ENCODE measurements at places on chromosomes 2 and 18.

- DNase-seq = no peak
- no peaks in the 10 kb centered on the region for H3K4me1 ChIP-seq
- no peaks in the 10 kb centered on the region for H3K27me3 ChIP-seq
- H3K36me3 ChIP-seq = peaks cover 17% of the 10 kb centered on the region
- H3K27ac ChIP-seq = no peak overlapping the region
These were observed 86.7 kb downstream of the SPATS2L start for GRCh38 chr2:200393191-200393590.

DNA sequence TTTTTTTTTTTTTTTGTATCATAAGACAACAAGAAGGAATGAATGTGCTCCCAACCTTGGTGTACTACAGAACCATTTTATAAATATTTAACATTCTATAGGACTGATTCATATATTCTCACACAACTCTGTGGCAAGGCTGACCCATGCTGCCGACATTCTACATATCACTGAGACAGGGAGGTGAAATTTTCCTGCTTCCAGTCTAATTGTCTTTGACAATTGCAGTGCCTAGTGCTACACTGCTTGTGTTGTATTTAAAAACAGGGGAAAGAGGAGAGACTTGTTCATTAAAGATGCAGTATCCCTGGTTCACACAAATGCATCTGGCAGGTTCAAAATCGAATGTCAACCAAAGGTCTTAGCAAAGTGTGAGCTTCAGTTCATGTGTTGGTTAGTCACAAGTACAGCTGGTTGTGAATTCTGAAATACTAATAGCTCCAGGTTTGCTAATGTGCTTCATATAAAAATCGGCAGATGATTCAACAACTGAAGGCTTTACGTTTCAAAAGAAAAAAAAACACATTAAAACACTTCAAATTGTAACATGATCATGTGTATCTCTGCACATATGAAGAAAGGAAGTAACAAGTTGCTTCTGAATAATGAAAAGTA lies 130.8 kb downstream of the FIGN start:
- no peaks in the 10 kb centered on the region for H3K27me3 ChIP-seq
- no peak overlapping the region for H3K27ac ChIP-seq
- no peak overlapping the region for H3K4me3 ChIP-seq
- DNase-seq = no peak
- H3K4me1 ChIP-seq = no peaks in the 10 kb centered on the region
- no peaks in the 10 kb centered on the region for H3K36me3 ChIP-seq

GRCh38 chr2:42922790-42923579 lies 130.6 kb upstream of the HAAO start:
- H3K4me1 ChIP-seq = peaks cover 15% of the 10 kb centered on the region
- H3K4me3 ChIP-seq = no peak overlapping the region
- H3K27me3 ChIP-seq = no peaks in the 10 kb centered on the region
- H3K27ac ChIP-seq = no peak overlapping the region

GRCh38 chr2:167157523-167157922 lies 269.2 kb downstream of the XIRP2 start:
- H3K27me3 ChIP-seq = no peaks in the 10 kb centered on the region
- no peak overlapping the region for H3K27ac ChIP-seq
- no peak for DNase-seq
- no peaks in the 10 kb centered on the region for H3K4me1 ChIP-seq
- H3K4me3 ChIP-seq = no peak overlapping the region
- no peaks in the 10 kb centered on the region for H3K36me3 ChIP-seq

- no peaks in the 10 kb centered on the region for H3K27me3 ChIP-seq
- DNase-seq = no peak
- H3K27ac ChIP-seq = no peak overlapping the region
- H3K4me1 ChIP-seq = no peaks in the 10 kb centered on the region
These were observed 1225.3 kb downstream of the SUCLG1 start for GRCh38 chr2:83233781-83234180.

GRCh38 chr2:74450570-74451190 lies 4.2 kb upstream of the INO80B start:
- H3K36me3 ChIP-seq = no peaks in the 10 kb centered on the region
- DNase-seq = no peak

- H3K27me3 ChIP-seq = no peaks in the 10 kb centered on the region
- H3K36me3 ChIP-seq = no peaks in the 10 kb centered on the region
- H3K4me1 ChIP-seq = 0 out of 2 replicates have a peak, but pooled peaks cover 1% of the 10 kb centered on the region
- H3K4me3 ChIP-seq = no peak overlapping the region
- H3K27ac ChIP-seq = no peak overlapping the region
- no peak for DNase-seq
These were observed 9.9 kb upstream of the INO80C start for GRCh38 chr18:35507623-35508022.

DNA sequence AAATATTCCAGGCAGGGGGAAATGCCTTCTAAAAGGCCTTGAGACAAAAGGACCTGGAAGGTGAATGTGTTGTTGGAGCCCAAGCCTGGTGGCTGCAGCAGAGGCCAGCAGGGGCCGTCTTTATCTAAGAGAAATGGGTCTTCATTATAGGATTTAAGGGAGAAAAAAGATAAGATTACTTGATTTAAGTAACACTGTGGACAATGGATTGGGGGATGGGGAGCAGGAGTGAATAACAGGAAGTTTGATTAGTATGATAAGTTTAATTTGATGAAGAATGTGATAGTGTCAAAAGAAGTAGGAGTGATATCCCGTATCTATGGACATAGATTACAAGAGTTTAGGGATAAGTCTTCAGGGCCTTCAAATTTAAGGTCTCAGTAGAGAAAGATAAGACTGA lies 64.2 kb downstream of the WDR75 start:
- H3K4me3 ChIP-seq = no peak overlapping the region
- H3K27ac ChIP-seq = no peak overlapping the region
- DNase-seq = no peak
- no peaks in the 10 kb centered on the region for H3K27me3 ChIP-seq

- no peaks in the 10 kb centered on the region for H3K27me3 ChIP-seq
- no peaks in the 10 kb centered on the region for H3K4me1 ChIP-seq
- no peak for DNase-seq
These were observed 73.7 kb downstream of the PDK1 start for GRCh38 chr2:172629586-172629985.

DNA sequence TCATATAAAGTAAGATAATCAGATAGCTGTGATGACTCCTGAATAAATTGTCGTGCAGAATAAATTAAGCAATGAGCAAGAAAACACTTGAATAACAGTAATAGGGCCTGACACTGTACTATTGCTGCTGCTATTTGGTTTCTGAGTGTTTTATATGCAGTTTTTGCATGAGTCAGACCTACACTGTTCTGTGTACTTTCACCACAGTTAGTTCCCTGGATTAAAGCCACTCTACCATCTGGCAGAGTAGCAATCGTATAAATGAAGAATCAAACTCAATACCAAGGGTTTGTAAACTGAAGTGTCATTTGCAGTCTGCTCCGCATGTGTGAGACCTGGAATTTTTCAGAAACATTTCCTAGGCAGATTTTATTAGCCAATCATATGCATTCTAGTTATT lies 398.6 kb upstream of the CDH7 start:
- no peak overlapping the region for H3K27ac ChIP-seq
- H3K4me3 ChIP-seq = no peak overlapping the region
- DNase-seq = no peak
- no peaks in the 10 kb centered on the region for H3K27me3 ChIP-seq
- no peaks in the 10 kb centered on the region for H3K36me3 ChIP-seq

DNA sequence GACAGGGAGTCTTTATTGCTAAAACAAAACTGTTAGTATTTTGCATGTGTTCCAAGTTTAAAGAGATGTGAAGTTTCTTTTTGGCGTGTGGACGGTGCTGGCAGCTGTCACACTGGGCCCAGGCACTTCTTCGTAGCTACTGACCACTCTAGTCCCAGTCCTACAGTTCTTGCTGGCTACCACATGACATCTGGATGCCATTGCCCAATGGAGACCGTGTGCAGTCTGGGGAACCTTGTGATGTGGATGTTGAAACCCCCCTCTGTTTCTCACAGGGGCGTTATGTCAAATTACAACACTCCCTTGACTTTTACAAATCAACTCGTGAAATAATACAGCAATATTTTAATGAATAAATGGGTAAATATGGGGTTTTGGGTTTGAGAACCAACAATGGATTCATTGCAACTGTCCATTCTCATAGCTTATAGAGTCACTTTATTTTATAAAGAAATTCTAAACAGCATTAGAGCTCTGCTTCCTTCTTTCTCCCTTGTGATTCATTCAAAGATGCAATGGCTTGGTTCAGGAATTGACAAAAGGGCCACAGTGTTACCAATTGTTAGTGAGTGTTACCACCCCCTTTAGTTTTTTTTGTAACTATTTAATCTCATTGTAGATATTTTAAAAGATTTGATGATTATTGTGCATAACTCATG lies 1.2 kb downstream of the GPD2 start:
- no peaks in the 10 kb centered on the region for H3K36me3 ChIP-seq
- no peak for DNase-seq
- H3K27ac ChIP-seq = no peak overlapping the region
- H3K27me3 ChIP-seq = no peaks in the 10 kb centered on the region

DNA sequence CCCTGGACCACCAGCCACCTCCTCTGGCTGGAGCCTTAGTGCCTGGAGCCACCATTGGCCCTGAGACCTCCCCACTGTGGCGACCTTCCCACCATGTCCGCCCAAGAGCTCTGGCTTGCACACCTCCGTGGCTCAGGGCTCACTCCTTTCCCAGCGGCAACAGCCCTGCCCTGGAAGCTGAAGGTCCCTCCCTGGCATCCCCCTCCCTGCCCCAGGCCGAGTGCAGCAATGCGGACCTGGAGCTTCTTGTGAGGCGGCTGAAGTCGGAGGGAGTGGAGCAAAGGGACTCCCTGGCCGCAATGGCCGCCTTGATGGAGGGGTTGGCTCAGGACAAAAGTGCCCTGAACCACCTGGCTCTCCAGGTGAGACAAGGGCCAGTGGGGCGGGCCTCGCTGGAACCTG lies 28.6 kb downstream of the CROCC2 start:
- H3K4me1 ChIP-seq = no peaks in the 10 kb centered on the region
- no peaks in the 10 kb centered on the region for H3K27me3 ChIP-seq
- H3K27ac ChIP-seq = no peak overlapping the region

DNA sequence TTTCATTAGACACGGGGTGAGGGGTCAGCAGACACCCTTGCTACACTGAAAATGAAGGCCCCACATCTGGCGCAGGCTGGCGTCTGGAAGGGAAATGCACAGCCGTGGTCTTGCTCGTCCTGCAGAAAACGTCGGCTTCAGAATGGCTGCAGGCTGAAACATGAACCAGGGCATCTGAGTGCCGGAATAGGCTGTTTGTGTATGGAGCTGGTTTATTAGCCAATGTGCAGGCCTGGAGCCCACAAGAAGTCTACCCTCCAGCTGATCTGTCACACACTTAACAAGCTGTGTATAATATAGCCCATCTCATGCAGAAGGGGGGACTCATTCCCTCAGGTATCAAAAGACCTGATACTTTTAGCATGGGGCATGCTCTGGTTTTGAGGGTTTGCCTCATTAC lies 153.4 kb upstream of the SOX11 start:
- no peak for DNase-seq
- H3K4me1 ChIP-seq = 0 out of 2 replicates have a peak, but pooled peaks cover 3% of the 10 kb centered on the region
- no peak overlapping the region for H3K4me3 ChIP-seq
- no peaks in the 10 kb centered on the region for H3K36me3 ChIP-seq
- no peaks in the 10 kb centered on the region for H3K27me3 ChIP-seq

DNA sequence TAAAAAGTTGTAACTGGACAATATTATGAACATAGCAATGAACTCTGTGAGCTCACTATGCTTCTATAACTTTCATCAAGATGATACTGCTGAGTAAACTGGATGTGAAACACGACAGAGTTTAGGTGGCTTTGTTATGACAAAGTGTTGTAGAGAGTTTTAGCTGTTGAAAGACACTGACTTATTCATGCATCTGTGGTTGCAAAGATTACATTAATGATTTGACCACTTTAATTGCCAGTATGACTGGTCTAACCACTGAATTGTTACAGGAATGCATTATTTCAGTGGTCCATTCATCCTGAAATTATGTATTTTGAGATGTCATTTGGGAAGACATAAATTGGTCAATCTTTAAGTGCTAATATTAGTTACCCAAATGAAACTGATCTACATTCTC lies 117.9 kb downstream of the SPHKAP start:
- no peak overlapping the region for H3K27ac ChIP-seq
- no peaks in the 10 kb centered on the region for H3K4me1 ChIP-seq

DNA sequence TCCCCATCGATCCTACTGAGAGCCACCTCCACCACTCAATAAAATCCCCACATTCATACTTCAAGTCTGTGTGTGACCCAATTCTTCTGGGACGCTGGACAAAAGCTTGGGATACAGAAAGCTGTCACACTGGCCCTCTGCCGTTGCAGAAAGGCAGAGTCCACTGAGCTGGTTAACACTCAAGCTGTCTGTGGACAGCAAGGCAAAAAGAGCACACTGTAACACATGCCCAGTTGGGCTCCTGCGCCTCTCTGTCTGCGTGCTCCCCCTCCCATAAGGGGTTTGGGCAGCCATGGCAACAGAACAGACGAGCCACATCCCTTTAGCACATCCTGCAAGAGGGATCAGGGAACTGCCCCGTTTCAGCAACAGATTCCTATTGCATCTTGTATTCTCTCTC lies 106.9 kb upstream of the RGPD4 start:
- H3K27ac ChIP-seq = no peak overlapping the region
- no peaks in the 10 kb centered on the region for H3K4me1 ChIP-seq
- H3K4me3 ChIP-seq = no peak overlapping the region
- DNase-seq = no peak
- H3K36me3 ChIP-seq = no peaks in the 10 kb centered on the region

- H3K27ac ChIP-seq = no peak overlapping the region
- no peaks in the 10 kb centered on the region for H3K4me1 ChIP-seq
- DNase-seq = no peak
- H3K4me3 ChIP-seq = no peak overlapping the region
These were observed 36.9 kb upstream of the NT5C1B start for GRCh38 chr2:18626256-18626668.

DNA sequence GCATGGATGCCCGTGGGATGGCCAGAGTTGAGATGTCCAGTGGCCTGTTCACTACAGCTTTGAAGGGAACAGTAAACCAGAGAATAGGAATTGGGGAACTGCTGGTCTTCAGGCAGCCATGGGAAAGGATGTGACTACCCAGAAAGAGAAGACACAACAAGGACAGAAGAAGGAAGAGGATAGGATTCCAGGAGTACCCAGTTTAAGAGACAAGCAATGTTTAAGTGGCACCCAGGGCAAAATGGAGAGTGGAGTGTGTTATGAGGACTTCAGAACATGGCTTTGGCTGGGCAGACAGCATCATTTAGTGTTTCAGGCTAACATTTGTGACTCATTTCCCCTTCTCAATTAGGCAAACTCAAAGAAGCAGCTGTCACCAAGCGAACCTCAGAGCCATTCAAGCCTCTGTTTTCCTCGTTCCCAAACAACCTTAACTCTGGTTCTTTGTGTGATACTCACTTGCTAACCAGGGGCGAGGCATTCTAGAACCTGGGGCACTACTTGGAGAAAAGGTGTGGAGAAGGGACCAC lies 4.0 kb upstream of the FAM124B start:
- no peak overlapping the region for H3K4me3 ChIP-seq
- no peak overlapping the region for H3K27ac ChIP-seq
- H3K36me3 ChIP-seq = no peaks in the 10 kb centered on the region
- no peaks in the 10 kb centered on the region for H3K4me1 ChIP-seq
- H3K27me3 ChIP-seq = no peaks in the 10 kb centered on the region

DNA sequence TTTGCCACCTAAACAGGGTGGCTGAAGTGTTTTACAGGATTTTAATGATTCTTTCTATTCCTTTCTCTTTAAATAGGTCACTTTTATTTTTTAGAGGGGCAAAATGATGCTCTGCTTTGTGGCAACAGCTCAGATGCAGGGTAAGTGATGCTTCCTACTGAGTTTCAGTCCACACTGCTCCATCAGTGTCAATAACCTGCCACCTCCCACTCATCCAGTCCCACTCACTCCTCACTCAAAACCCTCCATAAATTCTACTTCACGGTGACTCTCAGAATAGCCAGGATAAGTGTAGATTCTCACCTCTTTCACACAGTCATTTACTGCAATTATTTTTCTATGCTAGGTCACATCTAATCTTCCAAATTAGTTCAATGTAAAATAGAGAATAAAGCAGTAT lies 72.7 kb downstream of the SCN2A start:
- no peak overlapping the region for H3K4me3 ChIP-seq
- no peaks in the 10 kb centered on the region for H3K4me1 ChIP-seq
- no peaks in the 10 kb centered on the region for H3K27me3 ChIP-seq
- no peak overlapping the region for H3K27ac ChIP-seq
- H3K36me3 ChIP-seq = no peaks in the 10 kb centered on the region

Data from iPS DF 6.9 (cell line).